ENCODE measurements at places on chromosomes 11 and 22.

GRCh38 chr11:72514331-72514730 is 80.0 kb upstream of the CLPB start:
- no peak for DNase-seq

GRCh38 chr22:35991168-35991567 is 37.5 kb downstream of the RBFOX2 start:
- no peak for DNase-seq

GRCh38 chr11:113721462-113722066 is 15.5 kb upstream of the TMPRSS5 start:
- DNase-seq = no peak

GRCh38 chr11:68347841-68348240 is 35.5 kb downstream of the LRP5 start:
- no peak for DNase-seq

- DNase-seq = no peak
These were observed 136.7 kb downstream of the SPATA19 start for GRCh38 chr11:133708547-133709051.

DNA sequence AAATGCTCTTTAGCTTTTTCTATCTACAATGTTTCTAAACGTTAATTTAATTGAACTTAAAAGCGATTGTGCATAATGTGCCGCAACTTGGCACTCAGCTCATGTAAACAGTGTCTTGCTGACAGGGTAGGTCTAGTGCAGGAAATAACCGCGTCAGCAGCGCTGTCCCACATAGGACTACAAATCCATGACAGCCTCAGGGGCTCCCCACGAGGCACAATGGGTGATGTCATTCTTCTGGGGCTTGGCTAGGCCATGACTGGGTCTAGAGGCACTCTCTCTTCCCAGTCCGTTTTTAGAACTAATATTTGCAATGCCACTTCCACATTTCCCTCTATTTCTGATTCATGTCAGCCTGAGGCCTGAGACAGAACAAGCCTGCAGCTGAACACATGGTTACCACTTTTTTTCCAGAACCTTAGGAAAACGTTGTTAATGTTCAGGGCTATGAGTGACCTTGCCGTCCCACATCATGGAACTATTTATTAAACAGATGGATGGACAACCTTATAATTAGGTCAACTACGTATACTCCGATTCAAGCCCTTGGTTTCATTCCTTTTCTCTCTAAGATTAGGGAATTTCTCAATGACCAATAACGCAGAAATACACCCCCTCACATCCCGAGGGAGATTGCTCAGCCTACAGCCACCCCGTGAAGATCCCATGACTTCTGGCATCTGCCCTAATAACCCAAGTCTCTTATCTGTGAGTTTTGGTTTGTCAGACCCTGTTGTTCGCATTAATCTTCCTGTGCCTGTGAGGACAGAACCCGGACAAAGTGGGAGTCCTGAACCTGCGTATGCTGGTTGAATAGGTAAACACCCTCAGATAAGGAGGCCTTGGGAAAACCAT is 19.4 kb upstream of the SNX32 start:
- no peak for DNase-seq

DNA sequence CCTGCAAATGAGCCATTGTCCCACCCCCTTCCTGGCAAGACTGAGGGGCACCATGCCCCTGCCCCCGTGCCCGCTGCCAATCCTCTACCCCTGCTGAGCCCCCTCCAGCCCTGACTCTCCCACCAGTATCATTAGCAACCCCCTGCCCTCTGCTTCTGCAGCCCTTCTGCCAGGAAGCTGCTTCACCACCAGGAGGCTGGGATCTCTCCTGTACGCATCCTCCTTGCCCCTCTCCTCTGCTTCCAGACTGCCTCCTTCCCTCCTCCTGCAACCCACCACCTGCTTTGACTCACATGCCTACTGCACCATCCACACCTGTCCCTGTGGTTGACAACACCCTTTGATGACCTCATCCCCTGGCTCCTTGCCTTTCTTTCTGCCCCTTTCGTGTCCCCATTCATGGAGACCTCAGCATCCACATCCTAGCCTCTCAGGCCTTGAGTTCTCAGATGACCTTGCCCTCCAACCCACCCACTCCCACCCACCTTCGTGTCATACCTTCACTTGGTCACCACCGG is 13.4 kb upstream of the PNPLA3 start:
- DNase-seq = no peak

DNA sequence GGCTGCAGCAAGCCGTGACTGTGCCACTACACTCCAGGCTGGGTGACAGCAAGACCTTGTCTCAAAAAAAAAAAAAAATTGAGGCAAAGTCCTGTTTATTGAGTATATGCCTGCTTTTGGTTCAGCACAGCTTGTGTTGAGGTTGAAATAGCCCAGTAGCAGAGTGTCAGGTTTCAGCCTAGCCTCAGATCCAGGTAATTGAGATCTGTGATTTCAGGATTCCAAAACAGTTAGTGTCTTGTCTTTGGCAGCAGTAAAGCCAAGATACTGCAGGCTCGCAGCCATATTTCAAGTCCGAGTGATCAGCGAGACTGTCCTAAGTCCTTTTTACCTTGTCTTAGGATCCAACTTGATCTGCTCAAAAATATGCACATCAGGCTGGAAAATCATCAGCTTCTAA is 27.0 kb downstream of the CUL5 start:
- DNase-seq = no peak

Measured in activated T-cell treated with anti-CD3 and anti-CD28 coated beads for 4 hours (primary cell).